Progenitor cell of endocrine pancreas (in vitro differentiated cells): ENCODE measurements at places on chromosomes 12 and 14.

DNA sequence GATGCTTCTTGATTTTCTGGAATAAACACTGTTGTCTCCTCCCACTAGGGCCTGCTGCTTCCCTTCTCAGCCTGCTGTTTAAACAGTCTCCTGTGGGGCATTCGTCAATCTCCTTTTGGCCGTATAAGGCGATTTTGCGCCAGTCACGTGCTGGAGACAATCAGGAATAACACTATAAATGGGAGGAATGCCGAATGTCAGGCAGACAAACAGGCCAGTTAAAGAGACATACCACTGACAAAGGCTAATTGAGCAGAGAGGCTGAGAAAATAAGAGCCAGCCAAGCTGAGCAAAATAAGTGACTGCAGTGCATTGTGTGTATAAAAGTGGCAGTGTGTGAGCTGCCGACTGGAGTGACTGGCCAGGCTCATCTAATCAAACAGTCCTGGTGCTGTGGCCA lies 23.3 kb downstream of the DMAC2L start:
- H3K27ac ChIP-seq, result peak overlapping the region; percentile 88
- H3K4me1 ChIP-seq, result peaks cover 21% of the 10 kb centered on the region
- H3K36me3 ChIP-seq, result no peaks in the 10 kb centered on the region
- DNase-seq, result no peak
- no peaks in the 10 kb centered on the region for H3K27me3 ChIP-seq

- no peaks in the 10 kb centered on the region for H3K27me3 ChIP-seq
- no peak overlapping the region for H3K27ac ChIP-seq
- DNase-seq, result no peak
- no peak overlapping the region for H3K4me3 ChIP-seq
Observed at GRCh38 chr12:47822863-47823262, 3.2 kb upstream of the HDAC7 start.

- no peak for DNase-seq
- H3K4me1 ChIP-seq, result no peaks in the 10 kb centered on the region
- no peaks in the 10 kb centered on the region for H3K27me3 ChIP-seq
- H3K36me3 ChIP-seq, result no peaks in the 10 kb centered on the region
- H3K27ac ChIP-seq, result no peak overlapping the region
Observed at GRCh38 chr14:55198749-55199148, 7.4 kb upstream of the DLGAP5 start.

DNA sequence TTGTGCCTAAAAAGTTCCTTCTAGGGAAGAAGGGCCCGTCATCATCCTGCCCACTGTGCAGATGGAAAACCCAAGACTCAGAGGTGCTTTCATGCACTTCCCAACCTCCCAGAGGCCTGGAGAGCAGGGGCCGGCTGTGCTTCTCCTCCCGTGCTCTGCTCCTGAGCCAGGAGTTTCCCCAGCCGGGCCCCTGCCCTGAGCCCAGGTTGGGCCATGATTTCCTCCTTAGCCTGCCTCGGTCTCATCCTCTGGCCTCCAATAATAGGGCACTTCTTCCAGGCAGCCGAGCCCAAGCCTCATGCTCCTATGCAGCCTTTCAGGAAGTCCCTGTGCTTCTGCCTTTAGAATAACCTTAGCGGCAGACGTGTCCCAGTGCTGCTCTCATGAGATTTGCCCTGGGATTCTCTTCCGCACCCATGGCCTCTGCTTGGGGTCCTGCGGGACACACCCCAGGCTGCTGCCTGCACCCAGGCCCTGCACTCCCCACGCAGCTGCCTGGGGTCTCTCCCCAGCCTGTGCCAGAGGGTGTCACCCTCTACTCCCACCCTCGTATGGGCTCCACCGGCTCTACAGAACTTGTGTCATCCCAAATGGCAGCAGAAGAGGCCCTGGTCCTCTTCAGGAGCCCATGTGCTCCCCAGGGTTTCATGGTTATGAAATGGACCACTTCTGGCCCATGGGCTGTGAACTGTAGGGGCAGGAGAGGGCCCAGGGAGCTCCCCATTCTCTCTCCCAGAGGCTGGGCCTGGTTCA lies 359.3 kb downstream of the ADGRD1 start:
- H3K4me3 ChIP-seq, result no peak overlapping the region
- no peaks in the 10 kb centered on the region for H3K36me3 ChIP-seq
- H3K4me1 ChIP-seq, result no peaks in the 10 kb centered on the region
- H3K27me3 ChIP-seq, result peaks cover 23% of the 10 kb centered on the region
- DNase-seq, result no peak

GRCh38 chr12:66550626-66551025 lies 128.2 kb downstream of the GRIP1 start:
- H3K4me1 ChIP-seq, result no peaks in the 10 kb centered on the region
- no peak for DNase-seq
- no peak overlapping the region for H3K27ac ChIP-seq
- H3K36me3 ChIP-seq, result no peaks in the 10 kb centered on the region
- no peaks in the 10 kb centered on the region for H3K27me3 ChIP-seq

GRCh38 chr12:85157035-85157603 lies 121.0 kb downstream of the LRRIQ1 start:
- H3K4me3 ChIP-seq, result no peak overlapping the region
- no peaks in the 10 kb centered on the region for H3K27me3 ChIP-seq
- DNase-seq, result no peak
- no peak overlapping the region for H3K27ac ChIP-seq
- H3K36me3 ChIP-seq, result no peaks in the 10 kb centered on the region

DNA sequence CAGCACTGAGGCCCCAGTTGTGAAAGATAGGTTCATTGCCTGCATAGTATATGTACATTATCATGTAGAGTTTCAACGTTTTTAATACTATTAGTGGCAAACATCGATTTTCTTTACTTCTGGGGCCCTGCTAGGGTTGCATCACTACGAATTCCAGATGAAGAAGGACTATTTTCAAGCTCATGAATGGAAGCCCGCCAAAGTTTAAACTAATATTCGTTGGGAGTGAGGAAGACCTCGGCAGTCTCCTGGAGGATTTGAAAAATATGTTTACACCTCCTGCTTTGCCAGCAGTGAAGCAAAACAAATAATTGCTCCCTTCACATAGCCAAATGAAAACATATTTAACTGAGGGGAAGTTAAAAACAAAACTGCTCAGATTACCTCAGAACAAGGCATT lies 672.9 kb upstream of the NOVA1 start:
- no peaks in the 10 kb centered on the region for H3K36me3 ChIP-seq
- no peak overlapping the region for H3K4me3 ChIP-seq
- no peak overlapping the region for H3K27ac ChIP-seq
- no peaks in the 10 kb centered on the region for H3K27me3 ChIP-seq
- no peaks in the 10 kb centered on the region for H3K4me1 ChIP-seq

DNA sequence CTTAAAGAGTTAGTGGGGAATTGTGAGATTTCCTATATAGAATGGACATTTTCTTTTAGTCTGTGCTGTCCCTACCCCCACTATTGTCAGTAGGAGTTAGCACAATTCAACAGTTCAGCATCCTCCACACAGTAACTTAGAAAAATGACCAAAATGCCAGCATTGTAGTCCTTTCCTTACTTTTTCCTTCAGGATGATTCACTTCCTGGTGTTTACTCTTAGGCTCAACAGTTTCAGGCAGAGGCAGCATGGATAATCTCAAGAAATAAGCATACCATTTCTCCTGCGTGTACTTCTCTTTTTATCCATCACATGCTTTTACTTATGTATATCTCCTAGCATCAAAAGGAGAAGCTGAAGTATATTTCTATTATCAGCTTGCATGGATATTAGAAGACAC lies 683.4 kb downstream of the SLC16A7 start:
- H3K27me3 ChIP-seq, result no peaks in the 10 kb centered on the region
- H3K4me1 ChIP-seq, result no peaks in the 10 kb centered on the region
- H3K36me3 ChIP-seq, result no peaks in the 10 kb centered on the region
- no peak overlapping the region for H3K4me3 ChIP-seq

DNA sequence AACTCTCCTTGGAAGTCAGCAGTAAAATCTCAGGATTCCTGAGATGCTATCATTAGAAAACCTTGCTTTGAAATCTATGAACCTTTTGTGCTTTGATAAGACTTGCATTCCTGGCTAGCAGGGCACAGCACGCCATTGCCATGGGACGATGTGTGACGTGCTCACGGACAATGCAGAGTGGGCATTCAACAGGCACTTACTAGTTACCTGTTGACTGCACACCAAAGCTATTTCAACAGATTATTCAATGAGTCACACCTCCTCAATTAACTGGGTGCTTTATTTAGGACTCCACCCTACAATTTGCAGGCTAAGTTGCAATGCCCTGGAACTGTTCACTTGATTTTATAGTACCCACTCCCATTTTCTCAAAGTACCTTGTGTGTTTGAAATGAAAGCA lies 11.3 kb downstream of the NOS1 start:
- H3K4me3 ChIP-seq, result no peak overlapping the region
- no peak for DNase-seq
- peaks cover 57% of the 10 kb centered on the region for H3K27me3 ChIP-seq
- no peaks in the 10 kb centered on the region for H3K4me1 ChIP-seq
- H3K36me3 ChIP-seq, result no peaks in the 10 kb centered on the region
- no peak overlapping the region for H3K27ac ChIP-seq

GRCh38 chr12:6754411-6754810 lies 1.5 kb upstream of the MLF2 start:
- peaks cover 4% of the 10 kb centered on the region for H3K27me3 ChIP-seq
- H3K4me3 ChIP-seq, result peak overlapping the region; percentile 36
- peaks cover 13% of the 10 kb centered on the region for H3K36me3 ChIP-seq
- H3K4me1 ChIP-seq, result peaks cover 22% of the 10 kb centered on the region
- DNase-seq, result no peak
- H3K27ac ChIP-seq, result peak overlapping the region; percentile 9

- no peak for DNase-seq
- no peak overlapping the region for H3K4me3 ChIP-seq
- no peaks in the 10 kb centered on the region for H3K27me3 ChIP-seq
- no peaks in the 10 kb centered on the region for H3K36me3 ChIP-seq
- no peak overlapping the region for H3K27ac ChIP-seq
Observed at GRCh38 chr14:87065366-87065765, 927.6 kb downstream of the GALC start.

DNA sequence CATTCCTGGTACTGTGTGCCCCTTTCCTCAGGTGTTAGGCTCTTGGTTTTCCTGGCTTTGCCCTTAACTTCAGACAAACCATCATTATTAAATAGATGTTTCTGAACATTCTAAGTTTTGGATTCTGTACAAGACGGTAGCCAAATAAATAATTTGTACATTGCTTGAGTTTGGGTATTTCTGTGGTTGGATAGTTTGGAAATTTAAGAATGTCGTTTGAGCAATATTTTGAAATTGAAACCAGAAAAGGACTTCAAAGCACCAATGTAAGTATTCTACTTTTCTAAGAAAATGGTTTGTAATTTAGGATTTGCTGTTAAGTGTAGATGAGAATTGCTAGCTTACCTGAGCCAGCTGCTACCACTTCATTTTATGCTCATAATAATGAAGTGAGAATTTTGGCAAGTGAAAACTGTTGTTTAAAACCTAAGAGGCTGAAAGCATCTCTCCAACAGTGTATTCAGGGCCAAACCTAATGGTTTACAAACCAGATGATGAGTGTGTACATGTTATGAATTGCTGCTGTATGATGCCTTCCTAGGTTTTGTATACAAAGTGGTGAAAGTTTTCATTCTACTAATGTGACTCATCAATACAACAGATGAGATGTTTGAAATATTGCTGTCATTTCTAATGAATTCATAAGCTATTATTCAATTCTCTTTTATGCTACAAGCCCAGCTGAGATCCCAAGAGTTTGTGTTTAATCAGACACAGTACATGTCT lies 181.5 kb upstream of the PRKD1 start:
- H3K27ac ChIP-seq, result no peak overlapping the region
- no peaks in the 10 kb centered on the region for H3K4me1 ChIP-seq
- no peaks in the 10 kb centered on the region for H3K27me3 ChIP-seq
- H3K36me3 ChIP-seq, result no peaks in the 10 kb centered on the region
- no peak overlapping the region for H3K4me3 ChIP-seq

DNA sequence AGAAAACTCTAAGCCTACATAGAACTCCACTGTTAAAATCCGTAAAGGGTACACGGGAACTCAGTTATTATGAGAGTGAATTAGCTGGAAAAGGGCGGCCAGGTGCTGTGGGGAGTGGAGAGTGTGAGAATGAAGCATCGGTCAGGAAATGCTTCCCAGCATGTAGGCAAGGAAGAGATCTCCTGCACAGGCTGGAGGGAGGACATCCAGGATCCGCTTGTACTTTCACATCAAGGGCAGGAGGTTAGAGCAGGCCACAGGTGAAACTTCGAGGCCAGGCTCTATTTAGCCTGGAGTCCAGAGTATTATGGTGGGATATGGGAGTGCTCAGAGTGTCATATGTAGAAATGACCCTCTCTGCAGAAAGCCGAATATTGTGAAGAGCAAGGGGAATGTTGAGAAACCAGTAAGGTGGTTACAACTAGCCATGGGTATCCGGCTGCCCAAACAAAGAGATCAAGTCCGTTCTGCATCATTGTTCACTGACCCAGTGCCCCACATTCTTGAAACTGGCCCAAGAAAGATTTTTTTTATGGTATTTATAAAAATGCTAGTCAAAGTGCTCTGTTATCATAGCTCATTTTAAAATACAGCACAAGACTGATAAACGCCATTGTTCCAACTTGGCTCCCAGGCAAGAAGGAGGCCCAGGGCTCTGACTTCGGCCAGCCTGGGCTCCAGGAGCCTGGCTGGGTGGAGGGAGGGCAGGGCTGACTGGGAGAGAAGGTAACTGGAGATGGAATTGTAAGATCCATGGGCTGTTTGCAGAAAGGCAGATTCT lies 79.4 kb upstream of the HIF1A start:
- DNase-seq, result no peak
- H3K27ac ChIP-seq, result no peak overlapping the region
- H3K4me3 ChIP-seq, result no peak overlapping the region
- H3K36me3 ChIP-seq, result no peaks in the 10 kb centered on the region
- no peaks in the 10 kb centered on the region for H3K27me3 ChIP-seq
- H3K4me1 ChIP-seq, result peaks cover 6% of the 10 kb centered on the region

DNA sequence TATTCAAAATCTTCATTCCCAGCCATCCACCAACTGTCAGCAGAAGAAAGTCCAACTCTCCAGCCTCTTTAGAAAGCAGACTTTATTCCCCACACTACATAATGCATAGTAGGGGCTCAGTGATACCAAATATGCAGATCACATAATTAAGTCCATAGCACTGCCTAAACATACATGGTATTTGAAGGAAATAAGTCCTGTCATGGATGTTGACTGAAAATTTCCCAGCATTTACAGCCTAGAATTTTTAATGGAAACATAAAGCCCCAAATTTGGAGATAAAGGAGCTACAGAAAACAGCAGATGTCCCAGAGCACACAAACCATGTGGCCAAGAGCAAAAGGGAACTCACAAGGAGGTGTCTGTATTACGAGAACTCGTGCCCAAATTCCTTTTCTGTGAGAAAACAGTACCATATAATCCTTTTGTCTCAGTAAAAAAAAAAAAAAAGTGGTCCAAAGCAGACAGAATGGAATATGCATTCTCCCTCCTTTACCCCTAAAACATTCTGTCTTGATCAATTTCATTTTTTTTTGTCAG lies 920.5 kb downstream of the NRXN3 start:
- H3K27ac ChIP-seq, result no peak overlapping the region
- no peaks in the 10 kb centered on the region for H3K36me3 ChIP-seq
- no peak for DNase-seq
- peaks cover 13% of the 10 kb centered on the region for H3K4me1 ChIP-seq

- H3K27ac ChIP-seq, result no peak overlapping the region
- no peaks in the 10 kb centered on the region for H3K36me3 ChIP-seq
- DNase-seq, result no peak
- H3K4me1 ChIP-seq, result peaks cover 7% of the 10 kb centered on the region
- no peak overlapping the region for H3K4me3 ChIP-seq
Observed at GRCh38 chr12:110917467-110917866, 2.9 kb downstream of the MYL2 start.

GRCh38 chr12:10638728-10639127 lies 25.3 kb upstream of the MAGOHB start:
- H3K4me1 ChIP-seq, result peaks cover 9% of the 10 kb centered on the region
- no peak for DNase-seq
- peaks cover 4% of the 10 kb centered on the region for H3K27me3 ChIP-seq
- no peaks in the 10 kb centered on the region for H3K36me3 ChIP-seq
- H3K4me3 ChIP-seq, result no peak overlapping the region
- no peak overlapping the region for H3K27ac ChIP-seq

- peak; percentile 31 for DNase-seq
- no peak overlapping the region for H3K27ac ChIP-seq
- no peaks in the 10 kb centered on the region for H3K27me3 ChIP-seq
- peaks cover 12% of the 10 kb centered on the region for H3K36me3 ChIP-seq
Observed at GRCh38 chr14:69242311-69243224, 17.4 kb upstream of the GALNT16 start.
